ENCODE measurements at places on chromosomes 6 and 20. TPM values are rescaled to one million over a fixed set of nuclear protein-coding genes. Genes with fewer than 3 reads are reported as not detected.
A peak's percentile ranks its signal among the peaks of the same experiment; 100 is the strongest.

NOP56 gene
- 266 TPM for polyA plus RNA-seq

BFSP1 gene
- 4.5 TPM for polyA plus RNA-seq

OR2B6 gene
- 0.17 TPM for polyA plus RNA-seq

KCNK15 gene
- 0.06 TPM for polyA plus RNA-seq

SOBP gene
- 12.0 TPM for polyA plus RNA-seq

KHDC1 gene
- 8.5 TPM for polyA plus RNA-seq

SLC44A4 gene
- polyA plus RNA-seq: 45.8 TPM

C6orf52 gene
- polyA plus RNA-seq: 4.9 TPM

LY6G6F gene
- 1.5 TPM for polyA plus RNA-seq

GRCh38 chr20:19256085-19256484, 43.6 kb downstream of the SLC24A3 start:
- no peak for DNase-seq

GRCh38 chr6:165746331-165746730, 83.3 kb upstream of the PDE10A start:
- DNase-seq: no peak

DNA sequence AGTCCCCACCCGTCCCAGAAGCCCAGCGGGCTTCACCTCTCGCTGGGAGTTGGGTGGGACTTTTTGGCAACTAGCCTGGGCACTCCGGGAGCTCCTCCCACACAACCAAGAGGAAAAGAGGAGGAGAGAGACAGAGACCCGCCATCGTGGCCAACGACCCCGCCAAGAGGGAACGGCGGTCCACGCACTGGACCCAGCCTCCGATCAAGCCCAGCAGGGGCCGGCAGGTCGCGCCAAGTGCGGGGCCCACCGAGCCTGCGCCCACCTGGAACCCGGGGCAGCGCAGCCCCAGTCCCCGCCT, 3.0 kb upstream of the TMEM14C start:
- no peak for DNase-seq

DNA sequence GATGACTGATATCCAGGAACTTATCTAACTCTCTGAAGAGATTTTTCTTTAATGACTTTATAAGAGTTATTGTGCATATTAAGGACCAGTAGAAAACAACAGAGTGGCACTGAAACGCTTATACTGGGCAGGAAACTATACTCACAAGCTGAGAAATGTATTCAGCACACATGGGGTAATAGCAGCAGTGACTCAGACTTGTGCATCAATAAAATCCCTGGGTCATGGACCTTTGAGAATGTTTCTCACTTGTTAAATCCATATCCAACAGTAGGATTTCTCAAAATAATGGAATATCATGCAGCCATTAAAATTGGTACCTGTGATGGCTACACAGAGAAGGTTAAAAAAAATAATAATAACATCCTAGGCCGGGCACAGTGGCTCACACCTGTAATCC, 219.5 kb downstream of the BTBD9 start:
- no peak for DNase-seq

DNA sequence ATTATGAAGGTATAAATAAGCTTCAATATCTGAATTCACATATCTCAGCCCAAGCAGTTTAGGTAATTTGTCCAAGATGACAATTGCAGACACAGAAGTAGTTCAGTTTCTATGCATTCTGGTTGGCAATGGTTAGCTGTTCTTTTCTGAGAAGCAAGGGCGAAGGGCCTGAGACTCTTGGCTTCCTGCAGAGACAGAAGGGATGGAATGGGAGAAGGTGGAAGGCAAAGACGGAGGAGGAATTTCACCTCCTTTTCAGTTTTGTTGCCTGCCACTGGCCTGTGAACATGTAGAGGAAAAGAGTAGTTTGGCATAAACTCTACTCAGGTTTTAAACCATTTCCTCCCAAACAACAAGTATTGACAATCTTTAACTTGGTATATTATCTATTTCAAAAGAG, 180.7 kb upstream of the HS3ST5 start:
- DNase-seq: no peak

- no peak for DNase-seq
These were observed 100.3 kb upstream of the SIRPG start for GRCh38 chr20:1757606-1758512.

DNA sequence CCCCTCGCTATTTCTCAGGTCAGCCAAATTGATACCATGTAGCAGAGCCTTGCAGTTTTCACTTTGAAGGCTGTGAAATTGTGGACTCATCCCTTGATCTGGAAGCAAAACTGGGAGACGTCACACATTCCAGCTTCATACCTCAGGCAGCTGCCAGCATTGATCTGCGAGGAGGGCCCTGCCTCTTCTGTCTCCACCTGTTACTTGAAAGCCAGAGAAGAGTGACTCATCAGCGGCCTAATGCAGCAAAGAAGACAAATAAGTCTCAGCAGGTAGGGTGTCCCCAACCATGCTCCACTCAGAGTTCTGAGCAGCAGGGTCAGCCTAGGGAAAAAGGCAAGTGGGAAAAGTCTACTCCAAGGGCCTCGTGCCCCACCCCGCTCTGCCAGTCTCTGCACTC, 69.4 kb upstream of the BMP2 start:
- no peak for DNase-seq

GRCh38 chr6:31979238-31979898, 2.5 kb upstream of the C4A start:
- DNase-seq: no peak

GRCh38 chr6:50249493-50249892, 199.8 kb upstream of the DEFB112 start:
- DNase-seq: no peak

DNA sequence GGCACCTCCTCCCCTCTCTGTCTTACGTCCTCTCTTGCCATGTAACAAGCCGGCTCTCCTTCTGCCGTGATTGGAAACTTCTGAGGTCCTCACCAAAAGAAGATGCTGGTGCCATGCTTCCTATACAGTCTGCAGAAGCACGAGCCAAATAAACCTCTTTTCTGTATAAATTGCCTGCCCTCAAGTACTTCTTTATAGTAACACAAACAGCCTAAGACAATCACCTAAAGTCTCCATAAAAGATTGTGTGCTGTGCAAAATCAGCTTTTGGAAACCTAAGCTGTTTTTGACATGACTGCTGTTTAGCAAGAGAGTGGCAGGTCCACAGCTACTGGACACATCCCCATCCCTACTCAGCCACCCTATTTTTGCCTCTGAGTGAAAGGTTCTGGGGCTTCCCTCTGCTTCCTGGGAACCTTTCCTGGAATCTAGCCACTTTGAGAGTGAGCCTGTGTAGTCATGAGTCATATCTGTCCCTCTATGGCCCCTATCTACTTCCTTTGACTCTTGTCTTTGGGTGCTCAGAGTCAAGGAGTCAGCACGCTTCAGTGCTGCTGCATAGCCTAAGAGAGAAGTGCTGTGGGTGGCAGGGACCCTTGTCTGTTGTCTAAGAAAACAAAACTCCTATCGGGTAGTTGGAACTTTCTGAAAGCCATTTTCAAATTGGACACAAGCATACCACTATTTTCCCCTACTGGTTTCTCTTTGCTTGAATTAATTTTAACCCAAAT, 110.0 kb downstream of the PPP1R14C start:
- no peak for DNase-seq

DNA sequence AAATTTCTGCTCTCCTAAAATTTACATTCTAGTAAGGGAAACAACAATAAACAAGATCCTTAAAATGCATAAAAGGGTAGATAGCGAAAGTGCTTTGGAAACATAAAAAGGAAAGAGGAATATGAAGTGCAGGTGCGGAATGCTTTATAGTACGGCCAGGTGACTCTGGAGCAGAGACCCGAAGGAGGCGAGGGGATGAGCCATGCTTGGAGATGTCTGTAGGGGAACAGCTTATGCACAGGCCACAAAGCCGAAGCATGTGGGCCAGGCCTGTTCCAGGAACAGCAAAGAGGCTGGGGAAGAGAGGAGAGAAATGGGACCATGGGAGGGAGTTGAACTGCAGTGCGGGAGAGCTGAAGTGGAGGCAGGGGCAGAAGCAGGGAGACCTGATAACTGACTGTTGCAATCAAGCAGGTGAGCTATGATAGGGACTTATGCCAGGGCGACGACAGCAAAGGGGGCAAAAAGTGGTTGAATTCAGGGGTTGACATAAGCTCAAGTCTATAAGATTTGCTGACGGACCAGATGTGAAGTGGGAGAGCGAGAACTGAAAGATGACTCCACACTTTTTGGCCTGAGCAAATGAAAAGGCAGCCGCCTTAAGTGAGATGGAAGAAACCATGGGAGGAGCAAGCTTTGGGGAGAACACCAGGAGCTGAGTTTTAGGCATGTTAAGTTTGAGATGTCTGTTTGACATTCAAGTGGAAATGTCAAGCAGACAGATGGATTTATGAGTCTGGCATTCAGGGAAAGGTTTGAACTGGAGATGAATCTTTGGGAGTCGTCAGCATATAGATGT, 83.1 kb downstream of the CNBD2 start:
- no peak for DNase-seq

- DNase-seq: no peak
These were observed 94.1 kb upstream of the SHLD1 start for GRCh38 chr20:5656126-5656525.

- no peak for DNase-seq
These were observed 390.2 kb downstream of the LAMA2 start for GRCh38 chr6:129273161-129273560.

- DNase-seq: no peak
These were observed 384.6 kb downstream of the CDKAL1 start for GRCh38 chr6:20918868-20919267.

DNA sequence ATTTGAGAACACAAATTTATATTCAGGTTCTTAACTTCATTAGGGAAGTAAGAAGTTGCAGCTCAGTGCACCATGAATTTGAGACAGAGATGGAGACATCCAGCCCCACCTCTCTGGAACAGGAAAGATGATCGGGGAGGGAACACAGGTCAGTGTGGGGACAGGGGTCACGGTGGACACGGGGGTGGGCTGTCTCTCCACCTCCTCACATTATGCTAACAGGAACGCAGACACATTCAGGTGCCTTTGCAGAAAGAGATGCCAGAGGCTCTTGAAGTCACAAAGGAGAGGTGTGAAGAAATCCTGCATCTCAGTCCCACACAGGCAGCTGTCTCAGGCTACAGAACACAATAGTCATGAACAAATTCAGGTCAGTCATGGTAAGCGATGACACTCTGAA, 3.1 kb downstream of the HLA-C start:
- DNase-seq: no peak

DNA sequence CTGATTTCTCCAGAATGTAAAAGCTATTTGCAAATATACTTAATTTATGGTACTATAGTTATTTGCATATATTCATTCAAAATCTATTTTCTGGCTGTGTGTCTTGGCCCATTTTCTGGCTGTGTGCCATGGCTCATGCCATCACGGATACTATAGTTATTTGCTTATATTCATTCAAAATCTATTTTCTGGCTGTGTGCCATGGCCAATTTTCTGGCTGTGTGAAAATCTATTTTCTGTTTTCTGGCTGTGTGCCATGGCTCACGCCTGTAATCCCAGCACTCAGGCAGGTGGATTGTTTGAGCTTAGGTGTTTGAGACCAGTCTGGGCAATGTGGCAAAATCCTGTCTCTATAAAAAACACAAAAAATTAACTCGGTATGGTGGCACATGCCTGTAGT, 28.9 kb upstream of the RIPK1 start:
- no peak for DNase-seq

GRCh38 chr6:26575494-26575939, 21.2 kb upstream of the ABT1 start:
- no peak for DNase-seq

DNA sequence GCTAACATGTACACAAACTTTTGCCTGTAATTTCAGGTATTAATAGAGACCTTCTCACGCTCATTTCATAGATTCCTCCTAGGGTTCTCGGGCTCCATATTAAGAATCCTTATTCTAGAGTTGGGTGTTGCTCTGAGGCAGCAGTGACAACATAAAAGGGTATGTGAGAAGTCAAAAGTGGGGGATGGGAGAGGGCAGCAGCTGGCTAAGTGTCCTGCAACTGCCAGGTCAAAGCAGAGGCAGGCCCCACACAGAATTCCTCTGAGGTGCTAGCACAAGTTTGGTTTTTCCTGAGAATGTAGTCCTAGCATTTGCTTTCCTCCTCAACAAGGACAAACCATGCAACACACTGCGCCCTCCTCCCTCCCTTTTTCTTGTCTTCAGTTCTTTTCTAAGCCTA, 4.6 kb downstream of the NSFL1C start:
- no peak for DNase-seq

- no peak for DNase-seq
These were observed 3.7 kb upstream of the NEDD9 start for GRCh38 chr6:11236076-11236750.

DNA sequence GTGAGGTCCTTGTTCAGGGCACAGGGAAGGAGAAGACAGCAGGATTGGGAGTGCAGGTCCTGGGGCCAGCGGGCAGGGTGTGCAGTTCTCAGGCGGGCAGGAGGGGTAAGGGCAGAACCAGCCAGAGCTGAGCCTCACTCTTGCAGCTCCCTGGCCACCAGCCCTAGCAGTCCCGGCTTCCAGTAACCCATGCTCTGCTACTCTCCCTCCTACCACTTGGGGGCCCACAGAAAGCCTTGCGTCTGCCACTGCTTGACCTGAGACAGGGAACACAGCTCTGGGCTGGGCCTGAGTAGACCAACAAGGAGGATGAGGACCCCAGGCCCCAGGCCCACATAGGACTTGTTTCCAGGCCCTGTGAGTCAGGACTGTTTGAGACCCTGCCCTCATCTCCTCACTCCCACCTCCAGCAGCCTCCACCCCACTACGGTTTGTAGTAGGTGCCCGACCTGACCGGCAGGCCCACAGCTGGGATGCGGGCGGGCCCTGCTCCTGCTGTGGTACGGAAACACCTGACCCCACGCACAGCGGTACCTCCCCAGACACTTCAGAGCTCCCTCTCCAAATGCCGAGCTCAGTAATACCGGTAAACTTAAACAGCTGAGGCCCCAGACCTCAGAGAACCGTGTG, 39.2 kb downstream of the KCNK5 start:
- DNase-seq: no peak

- no peak for DNase-seq
These were observed 16.9 kb upstream of the SRSF3 start for GRCh38 chr6:36577301-36577700.

- DNase-seq: no peak
These were observed 127.8 kb upstream of the SLC22A23 start for GRCh38 chr6:3584606-3585005.

- no peak for DNase-seq
These were observed 179.5 kb upstream of the SYNDIG1 start for GRCh38 chr20:24289737-24290481.

GRCh38 chr6:104462811-104463599, 396.7 kb downstream of the HACE1 start:
- no peak for DNase-seq

- DNase-seq: no peak
These were observed 249.0 kb upstream of the JARID2 start for GRCh38 chr6:14996892-14997291.

GRCh38 chr6:110528101-110528929, 51.9 kb upstream of the SLC22A16 start:
- DNase-seq: peak; percentile 52

Measured in right renal cortex interstitium (tissue), 3 donors.